IPS DF 19.7 (cell line): ENCODE measurements at places on chromosomes 3 and 15.

DNA sequence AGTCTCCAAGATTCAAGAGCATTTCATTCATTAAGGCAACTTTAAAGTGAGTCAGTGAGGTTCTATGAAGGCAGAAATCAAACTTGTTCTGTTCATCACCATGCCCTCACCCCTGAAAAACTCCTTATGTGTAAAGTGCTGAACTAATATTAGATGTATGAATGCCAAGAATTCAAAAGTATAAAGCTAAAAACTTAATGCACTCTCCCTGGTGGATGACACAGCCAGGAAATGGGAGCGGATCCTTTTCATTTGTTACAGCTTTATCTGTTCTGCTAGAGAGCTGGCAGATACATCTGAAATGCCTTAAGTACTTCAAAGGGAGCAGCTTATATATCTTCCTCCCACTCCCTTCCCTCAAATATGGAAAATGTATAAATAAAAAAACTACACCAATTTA is 8.2 kb downstream of the TXNRD3 start:
- DNase-seq = no peak

GRCh38 chr3:112530573-112530972 is 31.2 kb downstream of the ATG3 start:
- no peak for DNase-seq

GRCh38 chr15:83170474-83171165 is 37.0 kb downstream of the HDGFL3 start:
- no peak for DNase-seq

DNA sequence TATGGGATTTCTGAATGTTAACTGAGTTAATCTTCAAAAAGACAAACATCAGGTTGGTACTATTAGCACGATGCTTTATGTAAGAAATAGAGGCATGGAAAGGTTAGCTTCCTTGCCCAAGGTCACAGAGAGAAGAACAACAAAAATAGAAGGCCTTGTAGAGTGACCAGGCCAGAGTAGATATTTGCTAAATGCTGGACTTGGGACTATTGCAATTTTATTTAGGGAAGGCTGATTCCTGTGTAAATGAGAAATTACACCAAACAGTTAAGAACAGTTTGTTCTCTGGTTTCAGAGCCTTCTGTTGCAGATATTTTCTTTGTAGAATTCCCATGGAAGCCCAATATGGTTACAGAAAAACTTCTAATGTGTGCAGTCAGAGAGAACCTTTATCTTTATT is 16.4 kb upstream of the SLITRK3 start:
- no peak for DNase-seq

DNA sequence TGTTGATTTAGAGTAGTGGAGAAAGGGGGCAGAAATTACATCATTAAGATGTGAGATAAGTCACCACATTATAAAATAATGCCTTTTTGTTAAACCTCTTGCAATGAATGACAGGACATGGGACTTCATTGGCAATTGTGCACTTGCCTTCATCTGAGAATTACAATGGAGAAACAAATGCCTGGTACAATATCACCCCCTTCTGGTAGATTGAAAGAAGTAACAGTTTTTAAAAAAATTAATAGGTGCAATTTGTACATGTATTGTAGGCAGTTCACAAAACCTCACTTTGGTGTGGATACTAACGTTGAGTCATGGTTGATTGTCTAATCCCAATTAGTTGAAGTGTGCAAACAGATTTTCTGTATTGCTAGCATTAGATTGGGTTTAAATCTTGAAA is 4.6 kb upstream of the P2RY14 start:
- DNase-seq = no peak

GRCh38 chr3:121663171-121663847 is 2.6 kb upstream of the HCLS1 start:
- no peak for DNase-seq

DNA sequence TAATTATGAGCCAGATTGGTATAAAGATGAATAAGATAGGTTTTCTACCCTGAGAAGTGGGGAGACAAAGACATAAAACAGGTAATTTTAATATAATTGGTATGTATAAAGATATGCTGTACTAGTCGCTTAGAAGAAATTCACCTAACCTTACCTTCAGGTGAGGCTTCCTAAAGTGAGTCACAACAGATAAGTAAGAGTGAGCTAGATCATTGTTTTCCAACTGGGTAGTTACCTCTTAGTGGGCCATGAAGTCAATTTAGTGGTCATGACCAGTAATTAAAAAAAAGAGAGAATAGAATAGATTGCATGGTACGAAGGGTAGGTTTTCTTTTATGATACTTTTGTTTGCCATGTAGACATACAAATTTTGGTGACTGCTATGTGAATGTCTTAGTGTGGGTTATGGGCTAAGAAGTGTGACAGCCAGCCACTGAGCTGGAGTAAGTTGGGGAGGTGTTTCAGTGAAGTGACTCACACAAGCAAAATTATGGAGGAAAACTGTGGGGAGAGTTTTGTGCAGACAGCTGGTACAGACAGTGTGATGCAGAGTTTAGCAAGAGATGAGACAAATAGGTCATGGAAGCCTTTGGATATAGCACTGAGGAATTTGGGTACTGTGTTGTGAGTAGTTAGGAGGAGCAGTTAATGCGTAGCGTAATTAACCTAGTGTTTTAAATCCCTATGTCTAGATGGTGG is 8.2 kb downstream of the TRNT1 start:
- DNase-seq = no peak
